ENCODE measurements at places on chromosomes 16 and 17.

DNA sequence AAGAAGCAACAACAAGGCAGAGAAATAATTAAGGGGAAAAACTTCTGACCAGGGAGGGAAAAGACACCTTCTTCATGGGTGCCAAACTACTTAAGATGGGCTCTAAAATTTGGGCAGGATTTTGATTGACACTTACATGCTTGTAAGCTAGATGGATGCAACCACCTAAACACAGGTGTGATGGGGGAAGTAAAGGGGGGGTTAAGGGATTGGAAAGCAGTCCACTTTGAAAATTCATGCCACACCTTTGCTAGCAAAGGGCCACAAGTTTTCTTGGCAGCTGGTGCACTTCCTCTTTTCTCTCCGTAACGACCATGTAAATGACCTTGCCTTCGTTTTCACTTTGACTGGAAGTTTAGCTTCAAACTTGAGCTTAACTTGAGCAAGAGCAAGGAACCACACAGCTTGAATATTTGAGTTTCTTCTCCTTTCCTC, 14.3 kb upstream of the PRKAR1A start:
- DNase-seq, result no peak

- no peak for DNase-seq
Measured at GRCh38 chr16:70651524-70651923, 5.2 kb downstream of the IL34 start.

GRCh38 chr16:24653725-24654124, 75.7 kb upstream of the TNRC6A start:
- DNase-seq, result no peak

DNA sequence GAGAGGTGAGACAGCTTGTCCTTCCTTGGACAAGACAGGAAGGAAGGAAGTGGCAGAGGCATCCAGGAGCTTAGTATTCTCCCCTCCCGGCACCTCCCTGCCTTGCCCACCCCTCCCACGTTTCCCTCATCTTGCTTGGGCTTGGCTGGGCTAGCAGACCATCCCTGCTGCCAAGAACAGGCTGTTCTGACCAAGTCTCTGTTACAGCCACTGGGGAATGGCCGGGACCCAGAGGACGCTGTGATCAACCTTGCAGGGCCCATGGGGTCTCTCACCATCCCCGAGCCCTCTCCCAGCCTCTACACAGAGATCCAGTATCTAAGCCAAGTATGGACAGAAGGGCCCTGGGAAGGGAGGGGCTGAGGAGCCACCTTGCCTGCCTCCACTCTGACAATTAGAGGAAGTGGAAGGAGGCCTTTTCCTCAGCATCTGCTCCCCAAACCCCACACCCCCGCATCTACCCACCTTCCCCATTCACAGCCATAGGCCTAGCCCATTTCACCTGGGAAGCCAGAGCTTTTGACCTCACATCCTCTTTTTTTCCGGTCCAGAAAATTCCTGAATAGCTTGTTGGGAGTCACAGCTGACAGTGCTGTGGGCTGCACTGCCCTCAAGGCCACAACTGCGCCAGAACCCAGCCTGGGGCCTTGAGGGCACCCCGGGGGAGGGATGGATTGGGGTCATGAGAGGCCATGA, 14.1 kb downstream of the CD300LG start:
- DNase-seq, result no peak

GRCh38 chr17:50304781-50305404, 30.6 kb downstream of the TMEM92 start:
- no peak for DNase-seq
